ENCODE measurements at places on chromosomes 11 and 22.

- DNase-seq = no peak
Observed at GRCh38 chr11:42054351-42054900, 595.0 kb upstream of the LRRC4C start.

DNA sequence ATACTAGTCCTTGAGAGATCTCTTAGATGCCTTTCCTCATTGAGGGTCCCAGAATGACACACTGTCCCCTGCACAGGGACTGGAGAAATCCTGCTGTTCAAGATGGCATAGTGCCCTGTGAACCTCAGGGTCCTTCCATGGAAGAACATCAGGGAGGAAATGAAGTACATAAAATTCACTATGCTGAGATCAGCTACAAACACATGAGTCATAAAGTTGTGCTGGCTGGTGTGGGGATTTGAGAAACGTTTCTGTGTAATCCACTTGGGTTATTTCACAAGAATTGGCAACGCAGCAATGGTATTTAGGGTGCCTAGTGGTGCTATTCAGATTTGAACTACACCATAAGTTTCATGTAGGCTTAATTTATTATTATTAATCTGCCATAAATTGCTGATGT lies 174.4 kb downstream of the MAML2 start:
- DNase-seq = peak; percentile 76

- peak; percentile 59 for DNase-seq
Observed at GRCh38 chr11:57480409-57481137, 20.2 kb downstream of the RTN4RL2 start.

- no peak for DNase-seq
Observed at GRCh38 chr11:2724653-2725367, 25.0 kb upstream of the KCNQ1OT1 start.

DNA sequence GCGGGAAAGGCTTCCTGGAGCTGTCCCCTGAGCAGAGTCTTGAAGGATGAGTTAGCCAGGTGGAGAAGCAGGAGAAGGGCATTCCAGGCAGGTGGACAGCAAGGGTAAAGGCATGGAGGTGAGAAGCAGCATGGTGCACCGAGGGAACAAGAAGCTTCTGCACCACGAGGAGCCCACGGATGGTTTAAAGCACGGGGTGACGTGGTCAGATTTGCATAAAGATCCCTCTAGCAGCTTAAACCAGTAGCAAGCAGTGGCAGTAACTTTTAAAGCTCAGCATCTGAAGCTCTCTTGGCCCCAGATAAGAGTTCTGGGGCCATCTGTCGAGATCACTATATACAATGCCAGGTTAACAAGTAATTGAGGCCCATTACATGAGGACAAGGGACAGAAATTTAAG lies 36.8 kb downstream of the SERPINH1 start:
- no peak for DNase-seq

- no peak for DNase-seq
Observed at GRCh38 chr11:85737738-85738137, 51.7 kb upstream of the CCDC89 start.

DNA sequence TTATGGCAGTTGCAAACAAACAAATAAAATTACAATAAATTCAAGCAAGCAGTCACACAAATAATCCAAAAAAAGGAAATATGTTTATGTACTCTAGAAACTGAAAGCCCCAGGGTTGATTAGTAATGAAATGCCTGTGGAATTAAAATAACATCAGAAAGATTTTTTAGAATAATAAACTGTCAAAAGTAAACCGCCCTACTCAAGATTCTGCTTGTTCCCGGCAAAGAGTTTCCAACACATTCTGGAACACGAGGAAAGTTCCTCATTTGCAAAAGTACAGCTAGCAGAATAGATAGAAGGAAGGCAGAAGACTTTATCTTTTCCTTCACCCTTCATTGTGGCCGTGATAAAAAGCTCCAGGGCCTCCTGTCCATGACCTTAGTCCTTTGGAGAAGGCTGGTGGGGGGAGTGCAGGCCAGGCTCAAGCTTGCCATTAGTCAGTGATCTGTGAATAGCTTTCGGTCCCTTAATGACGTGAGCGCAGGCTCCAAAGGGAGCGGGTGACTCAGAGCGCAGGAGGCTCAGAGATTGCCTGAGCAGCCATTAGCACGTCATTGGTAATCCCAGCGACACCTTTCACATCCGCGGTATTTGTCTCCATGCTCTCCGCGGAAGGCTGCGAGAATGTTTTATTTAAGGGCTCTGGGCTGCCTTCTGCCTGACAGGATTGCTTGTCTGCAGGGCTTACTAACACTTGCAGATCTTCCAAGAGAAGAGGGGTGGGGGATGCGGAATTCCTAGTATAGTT lies 458.3 kb downstream of the METTL15 start:
- DNase-seq = peak; percentile 80

- DNase-seq = no peak
Observed at GRCh38 chr22:40855071-40855978, 1.1 kb downstream of the ST13 start.
